ENCODE measurements at places on chromosomes 7 and 10.

DNA sequence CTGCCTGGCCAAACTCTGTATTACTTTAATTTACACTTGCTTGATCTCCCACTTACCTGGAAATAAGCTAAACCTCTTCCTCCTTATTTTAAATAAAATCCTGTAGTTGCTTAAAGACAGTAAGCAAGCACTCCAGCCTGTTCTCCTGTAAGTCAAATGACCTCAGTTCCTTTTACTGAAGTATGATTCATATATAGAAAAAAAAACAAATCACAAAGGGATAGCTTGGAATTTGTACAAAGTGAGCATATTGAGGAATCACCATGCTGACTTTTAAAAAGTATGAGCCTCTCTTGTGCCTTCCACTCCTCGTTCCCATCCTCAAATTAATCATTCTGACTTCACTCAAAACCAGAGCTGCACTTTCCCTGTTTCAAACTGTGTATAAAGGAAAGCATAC, 52.0 kb downstream of the C10orf90 start:
- no peak for DNase-seq

- DNase-seq = no peak
Observed at GRCh38 chr10:34766266-34766600, 48.9 kb downstream of the PARD3 start.

GRCh38 chr7:133023370-133024071, 58.4 kb downstream of the CHCHD3 start:
- DNase-seq = no peak

- DNase-seq = no peak
Observed at GRCh38 chr10:14707481-14707880, 67.2 kb downstream of the FAM107B start.
